ENCODE measurements at places on chromosomes 5 and 9.

DNA sequence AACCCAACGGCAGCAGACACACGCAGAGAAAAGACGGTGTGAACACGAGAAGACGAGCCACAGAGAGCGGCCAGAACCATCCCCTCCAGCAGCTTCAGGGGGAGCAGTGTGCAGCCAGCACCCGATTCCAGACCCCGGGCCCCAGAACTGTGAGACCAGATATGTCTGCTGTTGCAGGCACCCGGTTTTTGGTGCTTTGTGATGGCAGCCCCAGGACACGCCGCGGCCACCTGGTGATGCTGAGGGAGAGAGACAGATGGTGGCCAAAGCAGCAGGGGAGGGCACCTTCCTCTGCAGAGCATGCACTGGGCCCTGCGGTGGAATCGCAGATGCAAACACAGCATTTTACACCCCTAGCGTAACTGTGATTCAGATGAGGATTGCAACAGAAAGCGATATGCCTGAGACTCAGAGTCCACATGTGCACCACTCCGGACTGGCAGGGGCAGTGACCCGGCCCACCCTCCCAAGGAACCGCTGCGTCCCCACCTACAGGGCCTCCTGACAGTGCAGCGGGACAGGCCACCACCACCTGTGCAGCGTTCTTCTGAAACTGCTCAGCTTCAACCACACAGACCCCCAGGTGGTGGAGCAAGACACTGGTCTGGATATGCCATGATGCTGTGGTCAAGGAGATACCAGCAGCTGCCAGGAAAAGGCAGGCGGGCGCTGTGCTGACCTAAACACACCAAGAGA lies 24.0 kb downstream of the ZDHHC11B start:
- DNase-seq, result no peak

GRCh38 chr5:170611449-170612090 lies 107.8 kb downstream of the KCNIP1 start:
- DNase-seq, result no peak

- DNase-seq, result no peak
Observed at GRCh38 chr9:16417161-16417560, 453.3 kb downstream of the BNC2 start.

- no peak for DNase-seq
Observed at GRCh38 chr5:56686337-56687195, 128.8 kb upstream of the MAP3K1 start.

GRCh38 chr9:92058723-92059444 lies 56.3 kb downstream of the SPTLC1 start:
- no peak for DNase-seq

GRCh38 chr5:82332064-82332855 lies 54.1 kb upstream of the RPS23 start:
- DNase-seq, result no peak

DNA sequence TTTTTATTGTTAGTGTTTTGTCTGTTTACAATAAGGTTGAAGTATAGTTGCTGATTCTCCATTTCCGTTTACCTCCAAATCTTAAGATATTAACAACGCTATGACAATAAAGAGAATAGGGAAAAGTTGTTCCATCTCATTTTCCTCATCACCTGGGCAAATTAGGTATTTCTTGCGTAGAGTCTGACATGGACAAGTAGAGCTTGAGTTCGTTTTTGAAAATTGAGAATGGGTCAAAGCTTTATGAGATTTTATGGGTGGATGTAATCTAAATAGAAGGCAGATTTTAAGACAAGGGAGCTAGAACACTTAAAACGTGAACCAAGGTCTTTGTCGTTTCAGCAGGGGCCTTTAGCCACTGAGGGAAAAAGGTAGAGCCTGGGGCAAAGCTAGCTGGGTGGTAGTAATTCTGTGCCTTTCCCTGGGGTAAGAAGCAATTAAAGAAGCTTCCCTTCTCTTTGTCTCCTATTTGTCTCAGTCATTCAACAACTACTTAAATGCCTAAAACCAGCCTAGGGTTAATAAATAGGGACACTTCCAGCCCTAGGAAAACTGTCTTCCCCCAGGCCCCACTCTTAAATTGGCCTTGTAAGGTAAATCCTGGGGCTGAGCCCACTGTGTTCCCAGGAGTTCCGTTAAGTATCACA lies 551 bp upstream of the CAAP1 start:
- no peak for DNase-seq

- DNase-seq, result no peak
Observed at GRCh38 chr5:75052192-75053053, at the start of gene GCNT4. Gene GCNT4 (minus strand): TSS chr5:75052558. CDS start chr5:75030037, 22,521 bp downstream.

DNA sequence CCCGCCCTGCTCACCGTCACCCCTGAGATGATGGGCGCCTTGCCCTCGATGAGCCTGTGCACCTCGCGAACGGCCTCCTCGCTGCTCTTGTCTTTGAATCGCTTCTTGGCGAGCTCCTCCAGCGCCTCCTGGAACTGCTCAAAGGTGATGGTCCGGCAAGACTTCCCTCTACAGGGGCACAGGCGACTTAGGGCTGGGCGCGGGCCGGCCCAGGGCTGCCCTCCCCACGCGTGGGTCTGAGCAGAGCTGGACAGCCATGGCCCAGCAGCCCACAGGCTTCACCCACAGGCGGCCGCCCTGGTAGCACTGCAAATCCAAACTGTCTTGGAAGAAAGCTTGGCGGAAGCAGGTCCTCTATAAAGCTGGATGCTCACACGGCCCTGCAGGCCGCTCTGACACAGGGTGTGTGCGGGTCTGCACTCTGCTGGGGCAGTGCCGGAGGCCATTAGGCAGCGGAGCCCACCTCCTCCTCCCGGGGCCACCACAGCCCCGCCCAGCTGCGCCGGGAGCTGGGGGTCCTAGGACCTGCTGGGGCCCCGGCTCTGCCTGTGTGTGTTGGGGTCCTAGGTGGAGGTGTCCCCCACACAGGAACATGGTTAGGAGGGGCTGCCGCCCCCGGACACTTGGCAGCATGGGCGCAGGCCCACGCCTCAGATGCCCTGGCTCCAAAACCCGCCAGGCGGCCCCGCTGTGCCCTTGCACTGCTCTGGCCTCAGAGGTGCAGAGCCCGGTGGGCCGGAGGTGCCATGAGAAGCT lies 27.0 kb downstream of the TPPP start:
- DNase-seq, result no peak

GRCh38 chr5:103424026-103424425 lies 138.6 kb downstream of the NUDT12 start:
- DNase-seq, result no peak

DNA sequence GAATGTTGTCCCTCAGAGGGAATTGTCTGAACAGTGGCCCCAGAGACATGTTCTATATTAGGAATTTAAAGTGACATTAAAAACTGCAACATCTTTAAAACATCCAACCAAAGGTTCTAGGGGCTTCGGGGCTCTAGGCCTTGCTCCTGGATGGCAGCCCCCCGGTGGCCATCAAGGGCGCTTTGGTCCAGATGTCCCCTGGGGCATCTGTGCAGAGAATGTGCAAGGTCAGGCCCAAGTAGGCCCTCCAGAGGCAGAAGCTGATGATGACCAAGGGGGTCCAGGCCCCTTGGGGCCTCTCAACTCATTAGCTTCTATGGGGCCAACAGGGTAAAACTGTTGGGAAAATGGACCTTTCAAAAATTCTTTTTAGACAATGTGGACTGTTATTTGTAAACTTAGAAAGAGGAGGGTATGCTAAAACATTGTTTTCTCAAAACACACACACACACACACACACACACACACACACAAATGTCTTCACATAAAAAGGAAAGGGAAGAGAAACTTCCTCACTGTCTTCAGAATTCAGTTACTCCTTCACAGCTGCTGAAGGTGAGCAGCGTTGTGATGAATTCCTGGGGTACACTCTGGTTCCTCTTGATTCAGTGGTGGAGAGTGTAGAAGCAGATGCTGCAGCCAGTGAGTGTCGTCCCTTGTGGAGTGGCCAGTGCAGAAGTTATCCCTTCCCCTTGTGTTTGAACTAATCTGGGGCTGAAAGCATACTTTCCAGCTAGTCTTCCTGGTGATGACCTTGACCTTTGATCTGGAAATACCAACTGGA lies 125.2 kb downstream of the WDR41 start:
- DNase-seq, result no peak

- peak; percentile 91 for DNase-seq
Observed at GRCh38 chr5:133664422-133664821, 52.1 kb upstream of the FSTL4 start.

DNA sequence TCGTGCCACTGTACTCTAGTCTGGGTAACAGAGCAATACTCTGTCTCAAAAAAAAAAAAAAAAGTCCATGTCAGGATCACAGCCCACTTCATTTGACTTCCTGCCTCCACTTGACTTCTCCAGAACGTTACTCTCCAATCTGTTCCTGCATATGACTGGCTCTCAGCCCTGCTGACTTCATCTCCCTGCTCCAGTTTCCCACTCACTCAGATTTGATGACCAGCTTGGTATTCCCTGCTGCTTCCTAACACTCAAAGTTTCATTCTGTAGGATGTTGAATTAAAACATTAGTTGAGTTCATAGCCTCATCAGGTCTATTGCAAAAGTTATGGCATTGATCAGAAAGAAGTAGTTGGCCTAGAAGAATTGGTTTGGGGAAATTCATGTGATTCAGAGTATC lies 52.3 kb downstream of the UGCG start:
- DNase-seq, result no peak

- peak; percentile 18 for DNase-seq
Observed at GRCh38 chr9:24413651-24414050, 132.0 kb downstream of the IZUMO3 start.

DNA sequence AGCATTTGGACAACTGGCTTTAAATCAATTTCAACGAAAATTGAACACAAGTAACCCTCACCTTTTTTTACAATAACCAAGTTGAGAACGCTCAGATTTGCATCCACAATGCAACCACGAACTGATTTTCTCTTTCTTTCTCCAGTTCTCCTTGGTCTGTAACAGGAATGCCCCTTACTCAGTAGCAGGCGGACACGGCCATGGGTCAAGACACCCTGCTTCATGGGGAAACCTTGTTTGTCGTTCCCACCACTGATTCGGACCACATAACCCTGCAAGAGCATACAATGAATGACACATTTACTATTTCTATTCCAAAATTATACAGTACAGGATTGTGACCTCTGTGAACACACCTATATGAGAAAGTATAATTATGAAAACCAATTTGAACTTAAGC lies 1.4 kb downstream of the RPS6 start:
- DNase-seq, result no peak

GRCh38 chr9:112890106-112891081 lies at the start of gene SLC46A2:
Gene SLC46A2 (minus strand): TSS chr9:112890876. CDS start chr9:112890681, 195 bp downstream.
- DNase-seq, result no peak

DNA sequence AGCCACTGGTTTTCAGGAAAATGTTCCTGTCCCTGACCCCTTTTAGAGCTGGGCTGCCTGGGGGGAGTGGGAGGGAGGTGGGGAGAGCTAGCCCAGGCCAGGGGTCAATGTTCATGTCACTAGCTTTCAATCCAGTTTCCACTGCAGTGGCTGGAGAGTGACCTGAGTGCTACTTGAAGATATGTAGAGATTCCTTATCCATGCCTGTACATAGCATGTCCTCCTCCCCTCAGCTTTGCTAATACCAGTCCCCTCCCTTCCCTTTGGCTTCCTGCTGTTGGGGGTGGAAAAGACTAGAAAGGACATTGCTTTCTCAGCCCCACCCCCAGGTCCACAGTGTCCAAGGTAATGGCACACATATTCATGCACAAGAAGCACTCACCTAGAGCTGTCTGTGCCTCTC lies 7.8 kb downstream of the DNAJB5 start:
- DNase-seq, result no peak

GRCh38 chr5:178557416-178557815 lies 32.8 kb downstream of the COL23A1 start:
- no peak for DNase-seq

DNA sequence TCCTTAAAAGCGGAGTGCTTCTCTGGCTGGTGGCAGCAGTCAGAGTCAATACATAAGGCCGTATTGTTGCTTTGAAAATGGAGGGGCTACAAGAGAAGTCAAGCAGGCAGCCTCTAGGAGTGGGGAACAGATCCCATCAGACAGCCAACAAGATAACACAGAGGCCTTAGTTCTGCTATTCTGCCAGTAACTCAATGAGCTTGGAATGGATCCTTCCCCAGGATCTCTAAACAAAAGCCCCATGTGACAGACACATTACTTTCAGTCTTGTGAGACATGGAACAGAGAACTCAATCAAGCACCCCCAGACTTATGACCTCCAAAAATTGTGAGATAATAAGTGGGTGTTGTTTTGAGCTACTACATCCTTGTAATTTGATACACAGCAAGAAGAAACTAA lies 158.6 kb downstream of the RFX3 start:
- DNase-seq, result no peak

GRCh38 chr5:117195076-117195475 lies 620.5 kb upstream of the SEMA6A start:
- no peak for DNase-seq

DNA sequence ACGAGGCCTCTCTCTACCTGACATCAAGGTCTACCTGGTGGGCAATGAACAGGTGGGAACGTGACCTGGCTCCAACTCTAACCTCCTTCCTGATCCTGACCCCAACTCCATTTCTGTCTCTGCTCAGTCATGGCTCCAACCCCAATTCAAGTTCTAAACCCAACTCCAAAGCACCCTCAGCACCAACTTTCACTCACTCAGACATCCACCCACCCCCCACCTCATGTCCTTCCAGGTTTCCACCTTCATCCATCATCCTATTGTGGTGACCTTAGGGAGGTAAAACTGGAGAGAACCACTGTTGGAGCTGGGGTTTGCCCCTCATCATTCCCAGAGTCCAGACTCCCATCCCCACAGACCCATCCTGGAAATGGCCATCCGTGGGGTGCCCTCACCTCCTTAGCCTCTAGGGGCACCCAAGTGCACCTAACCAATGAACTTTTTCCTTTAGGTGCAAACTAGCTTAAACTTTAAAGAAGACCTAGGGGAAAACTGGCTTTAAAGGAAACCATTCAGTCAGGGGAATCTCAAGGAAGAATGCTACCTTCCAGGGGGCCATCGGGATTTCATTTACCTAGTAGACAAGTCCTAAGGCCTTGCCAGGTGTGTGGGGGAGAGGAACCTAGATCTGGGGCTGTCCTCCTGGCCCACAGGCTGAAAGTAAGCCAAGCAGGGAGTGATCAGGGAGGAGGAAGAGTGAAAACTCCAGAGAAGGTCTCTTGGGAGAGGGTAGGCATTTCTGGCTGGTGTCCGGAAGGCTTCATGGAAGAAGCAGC lies 11.3 kb downstream of the RGS14 start:
- DNase-seq, result no peak

- DNase-seq, result no peak
Observed at GRCh38 chr9:92749934-92750315, 14.7 kb downstream of the BICD2 start.

DNA sequence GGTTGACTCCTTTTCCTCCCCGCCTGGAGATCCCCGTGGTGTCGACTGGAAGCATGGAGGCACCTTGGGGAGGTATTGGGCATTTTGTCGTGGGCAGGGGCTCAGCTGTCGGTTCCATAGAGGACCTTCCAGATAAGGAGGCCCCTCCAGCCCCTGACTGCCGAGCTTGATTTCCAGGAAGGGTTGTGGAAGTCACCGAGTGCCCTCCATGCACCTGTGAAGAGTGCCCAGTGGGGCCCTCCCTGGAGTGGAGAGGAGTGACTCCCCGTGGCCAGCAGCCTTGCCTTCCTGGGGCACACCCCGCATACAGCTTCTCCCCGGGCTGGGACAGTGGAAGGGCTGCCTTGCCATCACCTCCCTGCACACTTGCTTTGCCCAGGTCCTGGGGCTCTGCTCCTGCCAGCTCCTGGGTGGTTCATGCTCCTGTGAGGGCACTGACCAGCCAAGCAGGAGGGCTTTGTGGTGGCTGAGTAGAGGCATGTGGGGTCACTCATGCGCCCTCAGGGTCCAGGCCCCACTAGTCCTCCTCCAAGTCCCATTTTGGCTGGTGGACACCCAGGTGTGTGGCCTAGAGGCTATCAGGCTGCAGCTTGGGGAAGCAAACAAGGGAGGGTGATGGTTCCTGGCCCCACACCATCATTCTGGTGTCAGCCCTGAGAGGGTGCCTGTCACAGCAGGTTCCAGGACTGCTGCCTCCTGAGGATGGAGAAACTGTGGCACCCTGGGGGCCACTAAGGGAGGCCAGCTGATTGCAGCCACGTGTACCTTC lies 133.0 kb downstream of the WNK2 start:
- DNase-seq, result no peak
